ENCODE measurements at places on chromosomes 16 and 17.

DNA sequence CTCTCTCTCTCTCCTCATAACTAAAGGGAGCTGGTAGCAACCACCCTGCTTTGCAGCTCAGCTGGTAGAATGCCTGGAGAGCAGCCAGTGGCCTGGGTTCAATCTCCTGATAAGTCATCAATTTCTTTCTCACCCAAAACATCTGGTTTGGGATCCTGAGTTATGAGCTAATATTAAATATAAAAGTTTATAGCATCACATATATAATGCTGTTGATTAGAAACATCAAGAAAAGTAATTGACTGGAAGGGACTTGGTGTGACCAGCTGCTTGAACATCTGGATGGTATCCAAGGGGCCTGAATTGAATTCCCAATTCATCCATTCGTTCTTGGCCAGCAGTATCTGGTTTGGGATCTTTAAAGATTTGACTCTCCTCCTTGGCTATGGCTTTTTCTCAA lies 12.2 kb upstream of the ELAC2 start:
- DNase-seq = no peak

GRCh38 chr16:85988723-85989313 lies 89.9 kb downstream of the IRF8 start:
- DNase-seq = no peak

DNA sequence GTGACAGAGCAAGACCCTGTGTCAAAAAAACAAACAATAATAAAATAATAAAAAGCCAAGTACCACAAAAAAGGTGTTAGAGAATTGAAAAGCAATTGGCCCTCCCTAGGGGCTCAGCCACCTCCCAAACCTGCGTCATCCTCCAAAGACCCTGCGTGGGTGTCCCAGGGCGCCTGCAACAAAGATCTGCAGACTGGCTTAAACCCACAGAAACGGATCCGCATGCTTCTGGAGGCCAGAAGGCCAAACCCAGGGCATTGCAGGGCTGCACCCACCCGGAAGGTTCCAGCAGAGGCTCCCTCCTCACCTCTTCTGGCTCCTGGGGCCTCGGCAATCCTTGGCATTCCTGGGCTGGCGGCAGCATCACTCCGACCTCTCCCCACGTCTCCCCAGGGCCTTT lies 1.5 kb downstream of the ENPP7 start:
- DNase-seq = no peak

DNA sequence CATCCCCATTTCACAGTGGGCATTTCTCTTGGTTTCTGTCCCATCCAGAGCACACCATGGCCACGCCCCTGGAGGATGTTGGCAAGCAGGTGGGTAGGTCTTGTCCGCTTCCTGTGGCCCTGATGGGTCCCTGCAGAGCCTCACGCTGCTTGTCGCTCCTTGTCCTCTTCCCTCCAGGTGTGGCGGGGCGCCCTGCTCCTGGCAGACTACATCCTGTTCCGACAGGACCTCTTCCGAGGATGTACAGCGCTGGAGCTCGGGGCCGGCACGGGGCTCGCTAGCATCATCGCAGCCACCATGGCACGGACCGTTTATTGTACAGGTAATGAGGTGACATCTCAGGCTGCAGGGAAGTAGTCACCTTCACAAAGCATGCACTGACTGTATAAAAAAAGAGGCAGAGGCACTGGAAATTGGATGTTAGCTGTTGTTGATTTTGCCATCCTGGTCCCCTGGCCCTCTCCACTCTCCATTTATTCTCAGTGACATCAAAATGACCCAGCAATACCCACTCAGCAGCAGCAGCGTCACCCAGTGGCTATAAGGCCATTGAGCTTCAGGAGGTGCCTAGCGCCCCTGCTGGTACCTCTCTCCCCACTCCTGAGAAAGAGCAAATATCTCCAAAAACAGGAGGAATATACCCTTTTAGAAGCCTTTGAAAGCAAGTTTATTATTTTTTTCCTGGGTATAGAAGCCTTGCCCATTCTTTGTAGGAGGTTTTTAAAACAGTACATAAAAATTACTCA lies 13.7 kb downstream of the METTL22 start:
- DNase-seq = peak; percentile 75

GRCh38 chr16:73510852-73511251 lies 462.9 kb upstream of the ZFHX3 start:
- DNase-seq = no peak

DNA sequence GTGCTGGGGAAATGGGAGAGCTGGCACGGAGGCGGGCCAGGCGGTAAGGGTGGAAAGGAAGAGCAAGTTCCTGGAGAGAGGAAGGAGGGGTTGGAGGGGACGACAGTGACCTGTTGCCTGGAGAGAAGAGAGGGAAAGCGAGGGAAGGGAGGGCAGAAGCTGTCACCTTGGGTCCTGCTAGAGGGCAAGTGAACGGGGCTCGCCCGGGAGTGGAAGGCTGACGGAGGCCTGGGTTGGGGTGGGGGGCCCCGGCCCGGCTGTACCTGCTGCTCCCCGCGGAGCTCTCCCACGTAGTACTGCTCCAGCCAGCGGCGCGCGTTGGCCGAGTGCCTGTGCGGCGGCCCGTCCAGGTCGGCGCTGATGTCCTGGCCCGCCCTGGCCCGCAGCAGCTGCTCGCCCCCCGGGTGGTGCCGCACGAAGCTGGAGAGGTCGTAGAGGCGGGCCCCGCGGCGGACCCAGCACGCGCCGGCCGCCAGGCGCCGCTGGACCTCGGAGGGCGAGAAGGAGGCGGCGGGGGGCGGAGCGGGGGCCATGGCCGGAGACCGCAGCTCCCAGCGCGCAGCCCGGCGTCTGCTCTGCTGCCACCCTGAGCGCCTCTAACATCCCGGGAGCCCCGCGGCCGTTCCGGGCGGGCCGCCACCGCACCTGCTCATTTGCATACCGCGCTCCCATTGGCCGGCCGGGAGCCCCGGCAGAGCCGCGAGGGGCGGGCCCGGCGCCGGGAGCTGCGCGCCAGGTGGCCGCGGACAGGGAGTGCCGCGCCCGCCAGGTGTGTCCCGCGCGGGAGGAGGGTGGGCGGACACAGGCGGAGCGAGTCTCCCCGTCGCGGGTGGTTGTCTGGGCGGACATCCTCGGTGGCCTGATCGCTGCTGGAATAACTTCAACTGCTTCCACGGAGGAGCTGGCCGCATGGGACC lies at the start of gene FA2H:
Gene FA2H (minus strand): TSS at position 598 of the 917 bp plus-strand sequence. CDS start 65 bp downstream, at position 533.
- DNase-seq = peak; percentile 33

GRCh38 chr16:67311607-67312488 lies 14.7 kb downstream of the KCTD19 start:
- peak; percentile 99 for DNase-seq

DNA sequence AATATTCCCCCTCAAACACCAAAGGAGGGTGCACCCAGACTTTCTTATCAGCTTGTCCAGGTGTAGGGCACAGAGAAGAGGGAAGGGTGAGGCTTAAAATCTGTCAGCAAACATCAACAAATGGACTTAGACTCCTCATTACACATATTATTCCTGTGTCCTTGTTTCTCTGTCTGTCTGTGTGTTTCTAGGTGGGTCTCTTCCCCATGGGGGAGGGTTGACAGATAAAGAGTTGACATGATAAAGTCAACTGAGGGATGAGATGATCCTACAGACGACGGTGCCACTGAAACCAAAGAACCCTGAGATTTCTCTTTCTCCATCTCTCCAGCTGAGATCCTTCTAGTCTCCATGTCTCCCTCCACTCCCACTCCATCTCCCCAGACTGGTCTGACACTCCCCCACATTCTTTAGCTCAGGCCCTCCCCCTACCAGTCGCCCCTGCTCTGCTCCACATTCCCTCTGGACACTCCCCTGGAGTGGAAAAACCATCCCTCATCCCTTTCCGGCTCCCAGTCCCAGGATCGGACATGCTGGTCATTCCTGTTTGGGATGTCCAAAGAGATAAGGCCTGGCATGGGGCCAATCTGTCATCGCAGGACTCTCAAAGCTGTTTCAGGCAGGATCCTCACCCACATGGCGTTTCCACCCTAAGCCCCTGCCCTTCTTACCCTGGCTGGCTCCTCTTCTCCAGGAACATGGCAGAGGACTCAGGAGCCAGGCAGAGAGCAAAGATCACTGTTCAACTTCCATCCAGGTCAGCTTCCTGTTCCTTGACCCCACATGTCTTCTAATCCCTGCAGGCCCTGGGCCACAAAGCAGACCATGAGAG lies 2.9 kb upstream of the ITGA3 start:
- DNase-seq = no peak

- DNase-seq = peak; percentile 40
Measured at GRCh38 chr17:50426814-50427787, 1.1 kb downstream of the ACSF2 start.

GRCh38 chr16:65312795-65313194 lies 190.9 kb upstream of the CDH11 start:
- peak; percentile 65 for DNase-seq

DNA sequence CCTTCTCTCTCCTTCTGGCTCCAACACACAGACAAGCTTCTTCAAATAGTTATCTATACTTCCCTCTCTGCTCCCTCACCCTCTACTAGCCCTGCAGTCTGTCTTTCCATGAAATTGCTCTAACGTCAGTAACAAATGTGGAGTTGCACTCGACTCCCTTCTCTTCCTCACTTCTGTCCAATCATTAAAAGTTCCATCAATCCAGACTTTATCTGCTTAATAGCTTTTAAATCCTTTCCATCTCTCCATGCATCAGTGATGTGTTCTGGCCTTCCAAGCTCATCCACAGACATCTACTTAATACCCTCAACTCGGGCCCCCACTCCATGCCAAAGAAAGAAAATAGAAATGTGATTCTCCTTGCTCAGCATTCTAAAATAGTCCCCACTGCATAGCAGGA lies 422.1 kb upstream of the CDH5 start:
- DNase-seq = no peak

- no peak for DNase-seq
Measured at GRCh38 chr16:66927918-66928649, 2.7 kb upstream of the RRAD start.

GRCh38 chr17:4304417-4305027 lies 40.7 kb upstream of the ANKFY1 start:
- peak; percentile 67 for DNase-seq

- DNase-seq = no peak
Measured at GRCh38 chr16:89656435-89657121, 930 bp downstream of the CHMP1A start.

GRCh38 chr16:73000020-73000906 lies 47.7 kb downstream of the ZFHX3 start:
- DNase-seq = no peak

DNA sequence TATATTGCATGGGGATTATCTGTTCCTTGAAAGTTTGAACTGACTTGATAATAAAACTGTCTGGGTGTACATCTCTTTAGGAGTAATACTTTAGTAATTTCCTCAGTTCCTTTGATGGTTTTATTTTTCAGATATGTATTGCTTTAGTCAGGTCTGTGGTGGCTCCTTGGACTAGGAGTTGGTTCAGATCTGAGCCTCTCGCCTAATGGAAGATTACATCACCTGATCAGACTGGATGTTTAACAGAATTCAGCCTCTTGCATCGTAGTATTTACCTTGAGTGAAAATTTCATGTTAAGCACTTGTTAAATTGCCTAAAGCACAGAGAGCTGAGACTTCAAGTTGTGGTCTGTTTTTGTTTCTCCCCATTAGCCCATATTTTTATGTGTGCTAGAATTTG lies 267.3 kb downstream of the MAP2K4 start:
- no peak for DNase-seq
